Muscle of back (tissue), 13 donors: ENCODE measurements at places on chromosomes 2 and 18. TPM values are rescaled to one million over a fixed set of nuclear protein-coding genes. Genes with fewer than 3 reads are reported as not detected.

The EPB41L3 gene
- 120 TPM for polyA plus RNA-seq

- DNase-seq: no peak
These were observed 281.3 kb downstream of the AGPS start for GRCh38 chr2:177673602-177674595.

DNA sequence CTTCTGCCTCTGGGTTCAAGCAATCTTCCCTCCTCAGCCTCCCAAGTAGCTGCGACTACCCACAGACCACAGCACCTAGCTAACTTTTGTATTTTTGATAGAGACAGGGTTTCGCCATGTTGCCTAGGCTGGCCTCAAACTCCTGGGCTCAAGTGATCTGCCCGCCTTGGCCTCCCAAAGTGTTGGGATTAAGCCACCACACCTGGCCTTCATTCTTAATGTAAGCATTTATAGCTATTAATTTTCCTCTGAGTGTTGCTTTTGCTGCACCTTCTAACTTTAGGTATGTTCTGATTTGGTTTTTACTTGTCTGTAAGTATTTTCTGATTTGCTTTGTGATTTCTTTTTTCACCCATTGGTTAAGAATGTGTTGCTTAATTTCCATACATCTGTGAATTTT, 29.7 kb downstream of the CHMP3 start:
- no peak for DNase-seq

DNA sequence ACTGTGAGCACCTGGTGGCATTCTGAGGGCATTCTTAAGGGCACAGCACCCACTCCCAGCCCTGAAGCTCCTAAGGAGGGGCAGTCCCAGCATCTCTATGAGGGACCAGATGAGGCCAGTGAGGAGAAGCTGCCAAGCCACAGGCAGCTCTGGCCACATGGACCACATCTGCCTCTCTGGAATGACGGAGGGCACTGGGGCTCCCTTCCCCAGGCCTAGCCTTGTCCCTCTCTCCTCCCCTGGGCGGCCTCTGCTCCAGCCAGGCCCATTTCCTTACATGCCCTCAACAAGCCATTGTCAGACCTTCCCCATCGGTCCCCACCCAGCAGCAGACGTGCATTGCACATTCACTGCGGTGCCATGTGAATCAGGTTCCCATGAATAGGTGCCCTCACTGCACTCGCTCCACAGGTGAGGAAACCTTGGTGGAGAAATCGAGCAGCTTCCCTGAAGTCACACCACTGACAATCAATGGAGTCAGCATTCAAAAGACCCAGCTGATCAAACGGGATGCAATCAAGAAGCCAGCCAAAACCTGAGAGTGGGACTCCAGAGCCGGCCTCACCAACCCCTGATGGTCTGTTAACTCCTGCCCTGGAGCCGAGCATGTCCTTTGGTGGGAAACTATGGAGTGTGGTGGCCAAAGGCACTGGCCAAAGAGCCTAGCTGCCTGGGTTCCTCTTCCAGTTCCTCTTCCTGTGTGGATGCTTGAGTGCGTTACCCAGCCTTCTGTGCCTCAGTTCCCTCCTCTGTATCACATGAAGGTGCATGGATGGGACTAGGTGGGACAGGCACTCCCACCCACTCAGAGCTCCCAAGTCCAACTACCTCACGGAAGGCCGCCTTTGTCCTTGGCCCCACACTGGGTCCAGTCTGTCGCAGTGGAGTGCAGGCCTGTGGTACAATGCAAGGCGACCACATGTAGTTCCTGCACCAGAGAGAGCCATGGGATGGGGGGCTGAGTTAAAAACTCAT, 147.3 kb downstream of the ZFP36L2 start:
- DNase-seq: no peak

DNA sequence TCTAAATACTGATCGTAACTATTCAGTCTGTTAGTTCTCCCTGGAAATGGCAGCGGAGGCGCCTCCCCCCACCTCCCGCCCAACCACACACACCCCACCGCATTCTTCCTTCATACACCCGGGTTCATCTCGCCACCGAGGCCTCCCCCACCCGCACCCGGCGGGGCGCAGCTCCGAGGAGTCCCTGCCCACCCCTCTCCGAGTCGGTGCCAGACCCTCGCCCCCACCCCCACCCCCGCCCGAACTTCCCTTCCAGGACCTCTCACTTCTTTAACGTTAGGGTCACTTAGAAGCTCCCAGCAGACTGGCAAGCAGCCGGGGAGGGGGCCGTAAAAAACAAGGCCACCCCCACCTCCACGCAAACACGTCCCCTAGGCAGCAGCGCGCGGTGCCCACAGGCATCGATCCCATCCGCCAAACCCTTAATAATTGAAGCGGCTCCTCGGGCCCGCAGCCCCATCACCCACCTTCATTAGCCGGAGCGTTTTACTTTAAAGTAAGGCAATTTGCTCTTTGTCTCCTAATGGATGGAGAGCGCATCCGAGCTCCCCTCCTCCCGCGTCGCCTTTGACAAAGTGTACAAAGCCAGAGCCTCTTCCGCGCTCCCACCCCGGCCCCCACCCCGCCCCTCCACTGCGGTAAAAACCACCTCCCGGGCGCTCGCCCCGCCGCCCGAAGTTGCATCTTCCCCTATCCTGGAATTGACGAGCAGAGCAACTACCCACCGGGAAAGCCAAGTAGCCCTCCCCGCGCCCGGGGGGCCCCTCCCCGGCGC, 624 bp downstream of the ZNF516 start:
- DNase-seq: peak; percentile 61

DNA sequence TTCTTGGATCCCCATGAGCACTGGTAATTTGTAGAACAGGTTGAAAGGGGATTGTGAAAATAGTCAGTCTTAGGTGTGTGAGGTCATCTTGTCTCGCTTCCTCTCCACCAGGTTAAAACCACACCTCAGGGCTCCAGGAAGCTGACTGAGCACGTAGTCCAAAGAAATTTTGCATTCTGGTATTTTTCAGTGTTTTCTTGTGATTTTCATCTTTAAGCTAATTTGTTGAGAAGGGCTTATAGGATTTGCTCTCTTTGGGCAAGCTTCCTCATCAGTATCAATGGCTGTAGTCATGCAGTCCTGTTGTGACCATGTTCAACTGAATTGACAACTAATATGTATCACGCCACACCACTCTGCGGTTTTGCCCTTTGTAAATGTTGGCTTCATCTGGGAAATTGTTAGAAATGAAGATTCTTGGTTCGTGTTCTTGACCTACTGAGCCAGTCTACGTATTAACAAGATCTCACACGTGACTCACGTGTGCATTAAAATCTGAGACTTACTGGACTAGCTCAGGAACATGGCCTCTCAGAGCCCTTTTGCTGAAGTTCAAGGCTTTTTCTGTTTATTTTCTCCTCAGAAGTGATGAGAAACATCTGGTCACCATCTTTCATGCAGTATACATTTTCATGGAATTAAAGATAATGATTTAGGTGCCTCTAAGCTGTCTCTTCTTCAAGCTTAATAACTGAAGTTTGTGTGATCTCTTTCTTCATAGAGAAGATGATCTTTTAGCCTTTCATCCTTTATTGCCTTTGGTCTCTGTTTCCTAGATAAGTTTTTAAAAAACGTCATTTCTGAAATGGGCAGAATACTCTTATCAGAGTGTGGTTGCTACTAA, 32.8 kb downstream of the FMNL2 start:
- DNase-seq: no peak

DNA sequence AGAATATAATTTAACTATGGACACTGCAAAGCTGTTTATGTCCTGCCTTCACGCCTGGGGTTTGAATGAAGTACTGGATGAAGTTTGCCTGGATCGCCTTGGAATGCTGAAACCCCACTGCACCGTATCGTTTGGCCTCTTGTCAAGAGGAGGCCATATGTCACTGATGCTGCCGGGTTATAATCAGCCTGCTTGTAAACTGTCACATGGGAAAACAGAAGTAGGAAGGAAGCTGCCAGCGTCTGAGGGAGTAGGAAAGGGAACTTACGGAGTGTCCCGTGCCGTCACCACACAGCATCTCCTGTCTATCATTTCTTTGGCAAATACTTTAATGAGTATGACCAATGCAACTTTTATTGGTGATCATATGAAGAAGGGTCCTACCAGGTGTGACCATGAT, 105.8 kb downstream of the WDR7 start:
- DNase-seq: peak; percentile 37

The ALLC gene
- not detected for polyA plus RNA-seq

DNA sequence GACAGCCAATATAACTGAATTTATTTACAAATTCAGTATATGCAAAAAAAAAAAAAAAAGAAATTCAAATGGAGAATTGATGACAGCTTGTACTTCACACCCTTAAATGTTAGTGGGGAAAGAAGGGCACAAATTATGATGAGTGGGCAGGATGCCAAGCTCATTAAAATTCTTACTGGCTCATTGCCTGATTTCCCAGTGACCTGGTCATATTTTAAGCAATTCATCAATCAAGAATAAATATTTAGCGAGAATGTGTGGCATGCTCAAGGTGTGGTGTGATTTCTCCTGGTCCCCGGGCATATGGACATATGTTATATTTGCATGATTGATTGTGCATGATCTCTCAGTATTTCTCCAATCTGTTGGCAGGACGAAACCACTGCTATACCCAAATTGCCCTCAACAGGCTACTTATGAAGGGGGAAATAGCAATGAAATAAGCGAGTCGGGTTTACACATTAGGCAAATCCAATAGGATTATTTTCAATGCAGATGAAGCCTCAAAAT, 883.0 kb downstream of the LRRTM4 start:
- no peak for DNase-seq

DNA sequence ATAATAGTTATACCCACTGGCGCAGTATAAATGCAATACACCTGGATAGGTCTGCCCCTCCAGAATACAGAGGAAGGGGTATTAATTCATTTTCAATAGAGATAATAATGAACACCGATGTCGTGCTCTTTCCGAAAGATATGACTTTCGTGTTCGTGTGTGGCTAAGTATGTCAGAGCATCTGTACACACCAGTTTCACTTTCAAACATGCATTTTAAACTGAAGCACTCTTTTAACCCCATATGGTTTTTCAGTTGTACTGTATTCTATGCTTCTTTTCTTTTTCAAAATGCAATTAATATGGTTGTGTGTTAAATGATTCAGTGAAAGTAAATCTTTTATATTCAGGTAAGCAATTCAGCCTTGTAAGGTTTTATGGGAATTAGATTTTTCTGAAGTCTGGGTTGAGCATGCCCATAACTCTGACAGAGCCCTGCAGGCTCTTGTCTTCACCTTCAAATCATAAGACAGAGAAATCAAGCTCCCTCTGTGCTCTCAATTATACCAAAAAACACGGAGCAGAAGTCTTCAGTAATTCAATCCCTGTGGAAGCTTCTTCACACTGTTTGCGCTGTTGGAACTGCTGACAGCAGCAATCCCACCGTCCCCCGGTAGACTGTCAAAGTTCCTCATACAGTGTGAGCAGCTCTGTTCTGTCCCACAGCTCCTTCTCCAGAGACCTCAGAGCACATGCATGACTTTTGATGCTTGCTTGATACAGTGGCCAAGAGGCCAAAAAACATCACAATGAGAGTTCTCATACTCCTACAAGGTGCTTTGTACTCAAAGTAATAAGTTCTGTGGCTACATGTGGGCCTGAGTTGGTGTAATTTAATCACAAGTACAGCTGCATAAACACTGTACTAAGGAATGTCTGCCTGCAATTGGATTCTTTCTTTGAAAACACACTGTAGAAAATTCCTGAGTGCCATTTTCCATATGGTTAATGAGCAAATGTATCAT, 186.8 kb downstream of the ZNF521 start:
- no peak for DNase-seq

The G6PC2 gene
- polyA plus RNA-seq: not detected

DNA sequence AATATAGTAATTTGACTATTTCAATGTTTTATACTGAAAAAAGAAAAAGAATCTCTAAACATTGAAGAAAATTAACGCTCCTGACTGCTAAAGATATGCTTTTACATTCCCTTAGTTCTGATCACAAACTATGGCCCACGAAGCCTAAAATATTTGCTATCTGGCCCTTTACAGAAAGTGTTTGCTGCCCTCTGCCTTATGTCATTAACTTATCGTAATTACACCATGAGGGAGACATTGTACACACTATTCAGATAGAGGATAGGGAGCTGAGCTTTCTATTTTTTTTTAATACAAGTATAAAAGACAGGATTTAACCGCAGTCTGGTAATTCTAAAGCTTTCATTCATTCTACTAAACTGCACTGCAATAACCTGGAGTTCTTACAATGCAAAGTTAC, 393.1 kb upstream of the DCC start:
- no peak for DNase-seq

- DNase-seq: no peak
These were observed 19.5 kb downstream of the B3GNT7 start for GRCh38 chr2:231415029-231415428.

DNA sequence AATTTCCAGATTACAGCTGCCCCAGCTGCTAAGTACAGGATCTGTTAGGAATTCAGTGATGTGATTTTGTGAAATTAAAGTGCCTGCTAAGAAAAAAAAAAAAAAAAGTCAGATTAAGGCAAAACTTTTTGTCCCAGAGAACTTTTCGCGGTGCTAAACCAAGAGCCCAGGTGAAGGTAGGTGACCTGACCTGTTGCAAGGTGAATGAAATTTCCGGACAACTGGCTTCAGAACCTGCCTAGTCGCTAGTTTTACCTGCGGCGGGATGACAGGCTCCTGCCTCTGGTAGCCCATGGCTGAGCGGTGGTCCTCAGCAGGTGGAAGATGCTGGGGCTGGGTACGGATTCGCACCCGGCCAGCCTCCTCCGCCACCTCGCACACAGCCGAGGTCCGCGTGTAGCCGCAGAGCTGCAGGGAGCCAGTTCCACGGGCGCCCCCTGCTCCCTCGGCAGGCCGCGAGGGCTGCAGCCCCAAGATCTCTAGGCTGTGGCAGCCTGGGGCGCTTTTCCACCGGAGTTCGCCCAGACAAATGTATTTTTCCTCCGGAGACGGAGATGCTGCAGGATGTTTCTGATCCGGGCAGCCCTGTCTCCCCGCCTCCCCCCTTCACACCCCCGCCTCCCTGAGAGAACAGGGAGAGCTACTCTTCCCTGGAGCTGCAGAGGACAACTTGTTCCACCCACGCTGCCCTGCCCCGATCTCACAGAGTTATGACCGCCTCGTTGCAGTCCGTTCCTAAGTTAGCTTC, at the start of gene SLC38A11:
SLC38A11 (minus strand) TSS at position 572 of the 748 bp plus-strand sequence; CDS start at position 294, 278 bp downstream.
- no peak for DNase-seq

DNA sequence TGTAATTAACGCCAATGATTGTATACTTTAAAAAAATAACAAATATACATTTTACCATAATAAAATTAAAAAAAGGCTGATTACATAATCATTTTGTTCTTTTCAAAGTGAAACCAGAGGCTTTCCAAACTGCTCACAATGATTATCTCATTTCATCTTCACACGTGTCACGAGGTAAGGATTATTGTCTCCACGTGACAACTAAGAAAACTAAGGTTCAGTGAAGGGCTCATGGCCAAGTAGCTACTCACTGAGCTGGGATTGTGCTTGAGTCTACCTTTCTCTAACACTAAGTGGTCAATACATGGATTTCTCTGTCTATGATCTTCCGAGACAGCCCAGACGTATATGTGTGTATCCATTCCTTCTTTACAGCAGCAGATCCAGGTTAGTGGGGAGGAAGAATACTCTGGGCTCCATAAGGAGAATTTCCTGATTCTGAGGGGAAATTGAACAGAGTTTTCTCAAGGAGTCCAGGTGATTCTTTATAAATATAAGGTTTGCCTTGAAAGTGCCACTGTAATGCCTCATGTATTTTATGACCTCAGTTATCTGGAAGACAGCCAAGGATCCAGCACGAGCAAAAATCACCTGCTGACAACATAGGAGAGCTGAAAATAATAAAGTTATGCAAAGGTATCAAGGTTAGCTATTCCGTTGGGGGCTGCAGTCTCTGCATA, 25.6 kb upstream of the ACSL3 start:
- no peak for DNase-seq

The RGPD4 gene
- 0.13 TPM for polyA plus RNA-seq
